ENCODE measurements at places on chromosomes 4 and X. TPM values are rescaled to one million over a fixed set of nuclear protein-coding genes. Genes with fewer than 3 reads are reported as not detected.

DNA sequence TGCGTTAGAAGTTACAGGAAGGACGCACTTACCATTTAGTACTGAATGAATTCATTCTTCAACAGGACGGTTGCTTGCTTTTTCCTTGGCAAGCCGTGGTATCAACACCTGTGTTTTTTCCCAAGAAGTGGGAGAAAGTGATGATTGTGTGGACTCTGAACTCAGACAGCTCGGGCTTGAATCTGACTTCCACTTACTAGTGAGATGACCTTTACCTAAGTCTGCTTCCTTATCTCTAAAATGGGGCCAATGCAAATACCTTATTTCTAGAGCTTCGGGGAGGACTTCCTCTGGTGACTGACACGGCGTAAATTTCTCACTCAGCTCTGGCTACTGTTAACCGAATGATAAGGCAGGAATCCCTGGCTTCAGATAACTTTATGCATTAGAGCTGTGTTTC, 146.8 kb upstream of the RBPJ start:
- no peak for DNase-seq

GRCh38 chr4:116664198-116664597, 421.2 kb downstream of the TRAM1L1 start:
- DNase-seq, result no peak

DNA sequence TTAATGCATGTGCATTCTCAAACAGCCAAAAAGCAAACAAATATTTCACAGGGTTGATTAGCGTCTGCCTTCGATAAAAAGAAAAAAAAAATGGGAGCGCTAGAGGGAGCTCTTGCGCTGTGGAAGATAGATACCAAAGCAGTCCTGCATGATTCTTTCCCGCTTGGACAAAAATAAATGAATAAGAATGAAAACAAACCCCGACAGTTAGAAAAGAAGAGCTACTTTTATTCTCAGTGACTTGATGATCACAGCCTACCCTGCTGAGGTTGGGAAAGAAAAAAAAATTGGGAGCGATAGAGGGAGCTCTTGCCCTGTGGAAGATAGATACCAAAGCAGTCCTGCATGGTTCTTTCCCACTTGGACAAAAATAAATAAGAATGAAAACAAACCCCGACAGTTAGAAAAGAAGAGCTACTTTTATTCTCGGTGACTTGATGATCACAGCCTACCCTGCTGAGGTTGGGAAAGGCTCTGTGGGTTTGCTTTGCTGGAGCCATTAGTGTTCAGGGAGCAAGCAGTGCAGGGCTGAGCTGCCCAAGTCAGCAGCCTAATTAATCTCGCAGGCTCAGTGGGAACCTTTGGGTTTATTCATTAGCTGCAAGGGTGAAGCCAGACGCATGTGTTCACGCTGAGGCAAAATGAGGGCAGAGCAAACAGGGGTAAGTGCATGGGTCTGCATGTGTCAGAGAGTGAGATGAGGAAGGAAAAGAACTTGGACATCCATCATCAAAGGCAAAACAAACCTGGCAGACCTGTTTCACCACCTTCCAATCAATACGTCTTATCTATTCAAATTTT, 249.3 kb upstream of the PRKX start:
- peak; percentile 45 for DNase-seq

DNA sequence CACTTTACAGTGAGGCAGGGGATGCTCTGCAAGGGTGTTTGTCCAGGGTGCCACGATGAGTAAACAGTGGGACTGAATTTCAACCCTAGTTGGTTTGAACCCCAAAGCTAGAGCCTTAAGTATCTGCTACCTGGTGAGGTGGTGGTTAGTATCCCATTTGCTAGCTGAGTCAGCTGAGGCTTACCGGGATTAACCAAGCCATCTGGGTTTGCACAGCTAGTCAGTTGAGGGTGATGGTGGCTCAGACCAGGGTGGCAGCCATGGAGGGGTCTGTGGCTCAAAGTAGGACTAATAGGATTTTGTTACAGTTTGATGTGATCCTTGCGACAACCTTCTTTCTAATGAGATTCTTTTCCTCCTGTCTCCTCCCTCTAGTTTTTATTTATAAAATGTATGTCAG, 1.9 kb downstream of the EVC start:
- no peak for DNase-seq

FAM53A gene
- total RNA-seq, result 5.2 TPM

GPC3 gene
- not detected for total RNA-seq

GRCh38 chrX:71105628-71106027, 912 bp downstream of the CXorf65 start:
- no peak for DNase-seq

SPACA5 gene
- not detected for total RNA-seq

FAM47A gene
- not detected for total RNA-seq

DNA sequence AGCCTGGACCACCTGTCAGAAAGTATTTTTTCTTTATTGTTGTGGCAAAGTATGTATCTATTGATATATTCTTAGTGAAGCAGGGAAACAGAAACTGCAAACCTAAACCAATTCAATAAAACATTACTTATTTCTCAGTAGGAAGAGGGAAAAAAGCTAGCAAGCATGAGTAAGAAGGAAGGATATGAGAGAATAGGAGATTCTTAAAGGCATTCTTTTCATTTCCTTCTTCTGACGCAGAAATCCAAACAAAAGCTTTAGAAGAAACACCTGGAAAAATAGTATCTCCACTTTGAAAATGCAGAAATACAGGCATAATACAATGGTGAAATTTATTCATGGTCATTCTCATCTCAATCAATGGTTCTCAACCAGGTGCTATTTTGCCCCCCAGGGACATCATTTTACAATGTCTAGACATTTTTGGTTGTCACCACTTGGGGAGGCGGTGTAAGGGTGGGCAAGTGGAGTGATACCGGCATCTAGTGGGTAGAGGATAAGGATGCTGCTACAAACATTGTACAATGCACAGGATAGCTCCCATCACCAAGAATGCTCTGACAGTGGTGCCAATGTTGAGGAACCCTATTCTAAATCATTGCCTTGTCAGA, 21.7 kb upstream of the ATXN3L start:
- DNase-seq, result no peak

GRCh38 chr4:165009493-165010227, 22.1 kb upstream of the TRIM60 start:
- no peak for DNase-seq

CTAG2 gene
- total RNA-seq, result not detected

DDX53 gene
- not detected for total RNA-seq

TRIM61 gene
- not detected for total RNA-seq

DNA sequence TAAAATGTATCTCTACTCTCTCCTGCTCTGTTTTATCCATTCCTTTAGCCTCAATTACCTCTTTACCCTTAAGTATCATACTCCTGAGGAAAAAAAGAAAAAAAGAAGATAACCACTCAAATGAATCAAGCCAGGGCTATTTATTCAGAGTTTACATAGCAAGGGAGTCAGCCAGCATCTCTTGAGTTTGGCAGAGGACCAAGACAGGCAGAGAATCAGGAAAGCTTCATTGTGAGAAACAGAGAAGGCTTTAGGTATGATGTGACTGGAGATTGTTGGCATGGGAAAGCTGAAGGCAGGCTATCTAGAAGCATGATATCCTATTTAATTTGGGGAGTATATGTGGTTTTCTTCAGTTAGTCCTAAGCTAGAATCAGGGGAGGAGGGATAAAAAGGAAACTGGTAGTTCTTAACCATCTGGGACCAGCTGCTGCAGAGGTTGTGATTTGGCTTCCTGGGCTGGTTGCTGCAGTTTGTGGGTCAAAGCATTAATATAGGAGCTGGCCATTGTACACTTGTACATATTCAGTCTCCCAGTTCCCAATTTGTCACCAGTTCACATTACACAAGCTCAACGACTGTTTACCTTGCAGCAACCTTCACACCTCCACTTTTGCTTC, 11.2 kb downstream of the APELA start:
- DNase-seq, result no peak

DNA sequence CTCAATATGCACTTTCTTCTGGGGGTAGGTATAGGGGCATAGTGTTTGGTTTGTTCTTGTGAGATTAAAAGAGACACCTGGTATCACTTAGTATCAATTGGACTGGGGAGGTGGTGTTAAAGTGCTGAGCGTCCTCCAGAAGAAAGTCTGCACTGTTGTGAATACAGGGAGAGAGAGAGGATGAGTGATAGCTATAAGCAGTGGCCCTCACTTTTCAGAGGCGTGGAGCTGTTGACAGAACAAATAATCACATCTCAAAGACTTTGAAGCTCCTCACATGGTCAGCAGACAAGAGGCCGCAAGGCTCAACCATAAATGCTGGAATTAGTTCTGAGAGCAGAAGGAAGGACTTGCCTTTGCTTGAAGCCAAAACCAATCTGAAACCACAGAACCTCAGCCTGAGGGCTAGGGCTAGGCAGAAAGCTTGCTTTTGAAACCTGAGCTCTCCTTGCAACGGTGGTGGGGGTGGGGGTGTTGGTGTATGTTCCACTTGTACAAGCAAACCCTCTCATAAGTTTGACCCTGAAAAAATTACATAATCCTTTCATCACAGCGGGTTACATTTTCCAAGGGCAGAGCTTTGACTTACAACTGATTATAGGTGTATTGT, 123.2 kb upstream of the SCML1 start:
- DNase-seq, result no peak

SATL1 gene
- total RNA-seq, result not detected

DNA sequence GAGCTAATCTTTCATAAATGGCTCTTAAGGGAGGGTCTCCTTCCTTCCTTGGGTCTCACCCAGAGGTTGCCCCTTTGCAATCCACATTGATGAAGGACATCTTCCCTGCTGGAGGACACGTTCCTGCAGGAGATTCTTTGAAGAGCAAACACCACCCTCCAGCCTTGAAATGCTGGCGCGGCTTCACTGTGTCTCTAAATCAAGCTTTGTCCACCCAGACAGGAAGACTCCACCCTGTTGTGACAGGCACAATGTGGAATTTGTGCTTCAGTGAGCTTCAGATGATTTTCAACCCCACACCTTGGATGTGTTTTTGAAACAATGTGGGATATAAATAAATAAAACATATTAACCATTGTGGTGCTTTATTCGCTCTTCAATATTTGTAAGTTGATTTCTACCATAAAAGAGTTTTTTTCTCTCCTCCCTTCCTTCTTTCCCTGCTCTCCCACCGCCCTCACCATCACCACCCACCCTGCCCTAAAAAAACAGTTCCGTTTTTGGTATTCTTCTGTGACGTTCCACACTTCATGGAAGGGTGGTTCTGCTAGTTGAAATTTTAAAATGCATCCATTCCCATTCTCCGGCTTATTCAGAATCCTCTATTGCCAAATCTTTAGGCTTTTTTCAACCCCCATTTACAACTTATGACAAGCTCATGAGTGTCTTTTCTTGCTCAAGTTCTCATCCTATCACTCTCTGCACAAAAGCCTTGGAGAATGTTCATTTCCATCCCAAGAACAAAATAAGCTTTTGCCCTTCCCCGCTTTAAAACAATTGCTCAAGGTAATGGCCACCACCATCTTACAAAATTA, 264.3 kb downstream of the RAPGEF2 start:
- no peak for DNase-seq
